ENCODE measurements at places on chromosomes 13 and 19.

DNA sequence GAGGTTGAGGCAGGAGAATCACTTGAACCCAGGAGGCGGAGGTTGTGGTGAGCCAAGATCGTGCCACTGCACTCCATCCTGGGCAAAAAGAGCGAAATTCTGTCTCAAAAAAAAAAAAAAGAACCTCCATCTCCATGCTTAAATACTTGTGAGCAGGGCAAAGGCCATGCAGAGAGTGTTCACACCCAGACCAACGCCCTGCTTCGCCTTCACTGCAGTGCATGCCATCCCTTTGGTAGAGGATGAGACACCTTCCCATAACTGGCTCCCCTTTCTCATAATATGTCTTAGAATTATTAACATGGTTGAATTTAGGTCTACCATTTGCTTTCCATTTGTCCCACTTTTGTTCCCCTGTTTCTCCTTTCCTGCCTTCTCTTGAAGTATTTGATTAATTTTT is 15.4 kb downstream of the BBC3 start:
- DNase-seq: no peak

GRCh38 chr13:30065181-30065580 is 214.8 kb upstream of the UBL3 start:
- no peak for DNase-seq

GRCh38 chr19:18396471-18397241 is 766 bp downstream of the LRRC25 start:
- DNase-seq: no peak

DNA sequence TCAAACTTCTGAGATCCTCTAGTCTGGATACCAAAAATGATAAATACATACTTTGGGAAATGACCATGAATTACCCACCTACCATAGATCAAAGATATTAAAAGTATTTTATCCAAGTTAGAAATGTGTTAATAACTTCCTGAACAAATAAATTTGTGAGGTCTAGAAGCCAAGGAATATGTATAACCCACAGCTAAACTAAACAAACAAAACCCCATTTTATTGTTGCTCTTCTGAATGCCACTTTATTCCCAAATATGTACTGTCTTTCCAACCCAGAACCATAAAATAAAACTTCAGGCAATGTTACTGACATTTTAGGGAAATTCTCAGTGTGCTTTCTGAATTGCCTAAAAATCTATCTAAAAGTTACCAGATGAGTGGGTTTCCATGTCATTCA is 35.1 kb downstream of the UBL3 start:
- DNase-seq: no peak

DNA sequence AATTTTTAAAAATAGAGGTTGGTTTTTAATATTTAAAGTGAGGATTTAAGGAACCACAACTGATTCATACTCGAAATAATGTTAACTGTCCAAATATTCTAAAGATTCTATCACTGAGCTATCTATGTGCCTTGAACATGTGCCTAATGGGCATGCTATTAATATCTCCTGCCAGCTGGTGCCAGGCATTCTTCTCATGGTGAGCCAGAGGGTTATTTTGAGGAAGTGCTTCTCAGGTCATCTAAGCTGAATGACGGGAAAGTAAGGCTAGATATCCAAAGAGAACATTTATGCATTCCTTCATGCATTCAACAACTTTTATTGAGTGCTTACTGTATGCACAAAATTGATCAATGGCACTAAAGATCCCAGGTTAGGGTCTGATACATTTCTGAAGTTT is 138.2 kb downstream of the PIBF1 start:
- DNase-seq: no peak

DNA sequence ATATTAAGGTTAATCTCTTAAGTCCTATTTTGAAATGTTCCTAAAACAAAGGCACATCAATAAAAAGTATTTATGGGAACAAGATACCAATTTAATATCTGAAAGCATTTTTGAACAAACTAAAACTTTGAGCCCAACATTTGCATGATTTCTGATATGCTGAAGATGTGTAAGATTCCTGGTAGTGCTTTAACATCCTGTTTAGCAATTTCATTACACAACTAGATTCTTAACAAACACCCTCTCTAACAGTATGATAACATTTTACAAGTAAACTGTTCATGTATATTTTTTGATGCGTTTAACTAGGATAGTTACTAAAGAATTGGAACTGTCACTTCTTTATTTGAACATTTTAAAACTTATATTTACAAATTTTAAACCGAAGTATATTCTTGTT is 63.9 kb downstream of the DACH1 start:
- DNase-seq: no peak

DNA sequence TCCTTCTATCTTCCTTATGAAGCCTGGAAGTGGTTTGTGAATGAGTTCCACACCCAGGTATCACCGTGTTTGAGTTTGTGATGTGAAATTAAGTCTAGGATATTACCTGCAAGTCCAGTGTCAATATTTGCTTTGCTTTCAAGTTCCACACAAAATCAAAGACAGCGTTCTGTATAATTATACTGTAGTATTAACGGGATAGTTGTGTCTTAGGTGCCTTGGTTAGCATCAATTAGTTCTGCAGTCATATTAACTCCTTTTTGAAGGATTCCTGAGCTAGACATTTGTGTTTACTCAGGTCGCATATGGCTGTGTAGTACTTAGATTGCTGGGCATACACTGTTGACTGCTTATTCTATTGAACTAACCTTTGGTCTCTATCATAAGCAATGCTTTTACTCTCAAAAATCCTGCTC is 54.4 kb downstream of the ERCC5 start:
- DNase-seq: no peak
